ENCODE measurements at places on chromosomes 5 and 9.

DNA sequence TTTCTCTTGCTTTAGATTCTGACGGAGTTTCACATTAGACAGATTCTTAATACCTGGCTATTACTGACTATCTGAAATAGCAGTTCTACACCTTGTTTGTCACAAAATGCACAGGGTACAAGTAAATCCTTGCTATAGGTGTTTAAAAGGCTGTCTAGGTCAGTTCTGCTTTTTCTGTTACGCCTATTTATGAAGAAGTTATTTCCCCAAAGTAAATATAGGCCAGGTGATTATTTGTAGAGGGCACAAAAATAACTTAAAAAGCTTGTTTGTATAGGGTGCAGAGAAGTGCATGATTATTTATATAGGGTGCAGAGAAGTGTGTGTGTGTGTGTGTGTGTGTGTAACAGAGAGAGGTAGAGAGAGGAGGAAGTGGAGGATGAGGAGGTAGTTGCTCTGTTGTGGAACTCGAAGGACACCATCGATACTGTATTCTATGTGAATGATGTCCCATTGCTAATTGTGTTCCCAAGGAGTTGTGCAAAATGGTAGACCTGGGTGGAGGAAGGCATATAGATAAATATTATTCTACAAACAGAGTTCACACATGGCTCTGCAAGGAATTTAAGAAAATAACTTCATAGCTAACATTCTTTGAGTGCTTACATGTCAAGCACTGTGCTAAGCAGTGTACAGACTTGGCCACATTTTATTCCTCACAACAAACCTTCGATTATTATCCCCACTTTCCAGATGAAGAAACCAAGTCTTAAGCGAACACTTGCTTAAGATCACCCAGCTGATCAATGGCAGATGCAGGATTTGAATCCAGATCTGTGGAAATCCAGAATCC is 96.3 kb upstream of the EQTN start:
- no peak for DNase-seq

DNA sequence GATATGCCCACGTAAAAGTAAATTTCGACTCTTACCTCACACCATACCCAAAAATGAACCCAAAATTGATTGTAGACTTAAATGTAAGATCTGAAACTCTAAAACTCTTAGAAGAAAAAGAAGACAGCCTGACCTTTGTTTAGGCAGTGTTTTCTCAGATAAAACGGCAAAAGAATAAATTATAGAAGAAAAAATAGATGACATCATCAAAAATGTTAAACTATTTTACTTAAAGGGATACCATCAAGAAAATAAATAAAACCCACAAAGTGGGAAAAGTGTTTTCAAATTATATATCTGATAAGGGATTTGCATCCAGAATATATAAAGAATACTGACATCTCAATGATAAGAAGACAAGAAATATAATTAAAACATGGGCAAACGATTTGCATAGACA is 862.7 kb downstream of the DTWD2 start:
- DNase-seq: peak; percentile 0

DNA sequence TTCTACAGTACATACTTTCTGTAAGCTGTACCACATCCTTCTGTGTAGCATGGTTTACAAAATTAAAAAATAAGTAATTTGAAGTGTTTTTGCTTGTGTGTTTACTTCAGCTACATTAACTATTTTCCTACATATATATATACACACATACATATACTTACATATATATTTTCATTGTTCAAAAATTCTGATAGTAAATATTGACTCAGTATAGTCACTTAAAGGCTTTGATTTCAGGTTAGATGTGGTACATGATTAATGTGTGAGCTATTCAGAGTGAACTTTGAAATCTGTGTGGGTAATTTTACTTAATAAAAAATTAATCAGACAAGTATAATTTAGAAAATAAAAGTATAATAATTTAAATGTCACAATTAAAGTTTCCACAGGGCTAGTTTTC is 306.7 kb upstream of the CDH18 start:
- no peak for DNase-seq

GRCh38 chr9:100573655-100574260 is 4.1 kb upstream of the CAVIN4 start:
- DNase-seq: no peak

- DNase-seq: no peak
Measured at GRCh38 chr9:109161471-109161870, 5.6 kb downstream of the FRRS1L start.

DNA sequence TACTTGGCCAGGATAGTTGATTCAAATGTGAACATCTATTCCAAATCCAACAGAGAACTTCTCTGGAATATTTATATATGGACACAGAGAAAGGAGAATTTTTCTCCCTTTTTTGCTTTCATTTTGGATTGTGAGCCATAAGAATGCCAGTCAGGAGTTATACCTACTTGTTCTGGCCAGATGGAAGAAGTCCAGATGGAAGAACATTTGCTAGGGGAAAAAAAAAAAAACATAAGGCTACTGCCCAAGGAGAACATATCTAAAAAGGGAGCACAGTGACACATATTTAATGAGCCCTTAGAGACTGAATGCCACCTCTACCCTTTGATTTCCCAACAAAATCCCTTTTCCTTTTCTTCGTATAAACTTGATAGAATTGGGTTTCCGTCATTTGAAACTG is 61.7 kb upstream of the PPP2R2B start:
- DNase-seq: no peak

DNA sequence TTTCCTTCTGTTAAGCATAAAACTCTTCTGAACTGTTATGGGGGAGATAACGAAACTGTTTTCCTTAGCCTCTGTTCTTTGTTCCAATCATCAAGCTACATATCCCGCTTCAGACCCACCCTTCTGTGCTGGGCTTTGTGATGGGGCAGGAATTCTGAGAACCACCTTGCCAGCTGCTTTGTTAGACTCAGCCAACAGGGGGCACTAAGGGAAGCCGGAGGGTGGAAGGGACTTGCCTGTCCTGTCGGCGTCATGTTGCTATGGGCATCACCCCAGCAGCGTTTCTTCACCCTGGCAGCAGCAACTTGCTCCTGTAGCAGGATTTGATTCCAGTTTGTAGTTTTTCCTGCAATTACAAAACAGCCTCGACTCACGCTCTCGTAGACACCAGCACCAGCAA is 169.1 kb downstream of the CAAP1 start:
- peak; percentile 2 for DNase-seq

DNA sequence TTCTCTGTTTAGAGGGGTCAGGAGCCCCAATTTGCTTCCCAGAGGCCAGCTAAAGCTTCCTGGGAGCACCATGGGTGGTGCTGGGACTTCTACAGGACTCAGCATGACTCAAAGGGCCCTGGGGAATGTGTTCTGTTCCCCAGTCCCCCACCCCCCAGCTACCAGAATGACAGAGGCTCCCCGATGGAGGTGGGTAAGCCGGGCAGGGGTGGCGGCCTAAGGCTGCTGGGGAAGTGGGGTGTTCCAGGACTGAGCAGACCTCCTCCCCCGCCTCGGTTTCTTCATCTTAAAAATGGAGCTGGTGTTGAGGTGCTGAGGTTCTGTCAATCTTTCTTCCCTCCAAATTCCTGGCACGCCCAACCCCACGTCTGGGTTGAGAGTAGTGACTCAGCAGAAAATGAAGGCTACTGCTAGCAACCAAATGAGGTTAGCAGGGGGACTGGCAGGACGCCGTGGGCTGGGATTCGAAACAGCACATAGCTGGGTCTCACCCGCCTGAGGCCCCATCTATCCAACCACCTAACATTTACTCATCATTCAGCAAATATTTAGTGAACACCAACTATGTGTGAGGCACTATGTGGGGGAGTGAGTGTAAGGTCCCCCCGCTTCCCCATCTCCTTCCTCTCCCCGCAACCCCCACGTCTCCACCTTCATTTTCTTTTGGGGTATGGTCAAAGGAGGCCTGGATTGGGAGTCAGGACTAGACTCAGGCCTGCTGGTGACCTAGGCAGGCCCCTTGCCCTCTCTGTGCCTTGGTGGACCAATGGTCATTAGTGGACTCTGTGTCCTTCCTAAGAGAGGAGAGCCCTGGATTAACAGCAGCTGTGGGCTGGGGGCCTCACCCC is 50.2 kb downstream of the C9orf50 start:
- peak; percentile 87 for DNase-seq

GRCh38 chr5:5341531-5342292 is 80.8 kb upstream of the ICE1 start:
- DNase-seq: peak; percentile 36

DNA sequence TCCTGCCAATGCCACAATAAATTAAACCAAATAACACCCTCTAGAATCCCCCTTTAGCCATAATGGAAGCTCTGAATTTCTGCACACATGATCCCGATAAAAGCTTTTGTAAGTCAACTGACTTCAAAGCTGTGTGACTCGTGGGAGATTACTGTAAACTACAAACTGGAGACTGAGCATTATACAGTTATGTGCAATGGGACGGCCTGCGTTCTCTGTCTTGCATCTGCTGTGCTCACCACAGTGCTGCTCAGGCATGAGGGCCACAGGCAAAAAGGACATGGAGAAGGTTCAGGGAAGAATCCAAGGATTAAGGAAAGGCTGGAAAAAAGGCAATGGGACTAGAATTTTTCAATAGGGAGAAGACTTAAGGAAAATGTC is 184.2 kb downstream of the FANCC start:
- no peak for DNase-seq

- DNase-seq: peak; percentile 53
Measured at GRCh38 chr9:121607434-121608167, 43.8 kb upstream of the DAB2IP start.
